Stimulated activated CD4-positive, alpha-beta T cell treated with anti-CD3 and anti-CD28 coated beads, Interleukin-1b, Interleukin-23, amount 100 ng/mL, for 1 hour (primary cell): ENCODE measurements at places on chromosomes 12 and 14.

DNA sequence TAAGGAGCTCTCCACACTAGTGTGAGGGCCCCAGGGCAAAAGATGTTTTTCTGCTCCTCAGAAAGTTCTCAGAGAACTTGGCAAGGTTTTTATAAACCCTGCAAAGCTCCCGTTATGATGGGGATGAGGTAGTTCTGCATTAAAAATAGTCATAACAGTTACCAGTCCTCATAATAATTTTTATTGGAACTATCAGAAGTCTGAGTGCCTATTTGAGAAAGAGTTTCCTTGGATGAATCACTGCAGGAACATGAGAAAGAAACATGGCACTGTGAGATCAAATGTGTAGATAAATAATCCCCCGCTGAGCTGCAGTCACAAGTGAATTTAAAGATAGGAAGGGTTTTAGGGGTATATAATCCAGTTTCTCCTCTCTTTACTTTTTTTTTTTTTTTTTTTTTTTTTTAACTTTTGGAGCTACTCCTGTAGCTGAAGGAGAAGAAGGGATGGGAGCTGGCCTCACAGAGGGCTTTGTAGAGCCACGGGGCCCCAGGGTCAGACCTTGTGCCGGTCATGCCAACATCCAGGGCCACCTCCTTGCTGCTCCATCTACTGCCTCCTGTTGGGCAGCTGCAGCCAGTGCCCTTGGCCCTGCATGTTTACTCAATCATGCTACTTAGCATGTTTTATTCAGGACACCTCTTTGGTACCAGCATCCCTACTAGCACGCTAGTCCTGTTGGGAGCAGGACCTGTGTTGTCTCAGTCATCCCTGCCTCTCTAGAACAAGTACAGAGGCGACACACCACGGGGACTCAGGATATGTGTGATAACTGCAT, 39.5 kb downstream of the EVL start:
- DNase-seq, result no peak

- DNase-seq, result no peak
Measured at GRCh38 chr12:17999174-17999801, 90.7 kb downstream of the RERGL start.

DNA sequence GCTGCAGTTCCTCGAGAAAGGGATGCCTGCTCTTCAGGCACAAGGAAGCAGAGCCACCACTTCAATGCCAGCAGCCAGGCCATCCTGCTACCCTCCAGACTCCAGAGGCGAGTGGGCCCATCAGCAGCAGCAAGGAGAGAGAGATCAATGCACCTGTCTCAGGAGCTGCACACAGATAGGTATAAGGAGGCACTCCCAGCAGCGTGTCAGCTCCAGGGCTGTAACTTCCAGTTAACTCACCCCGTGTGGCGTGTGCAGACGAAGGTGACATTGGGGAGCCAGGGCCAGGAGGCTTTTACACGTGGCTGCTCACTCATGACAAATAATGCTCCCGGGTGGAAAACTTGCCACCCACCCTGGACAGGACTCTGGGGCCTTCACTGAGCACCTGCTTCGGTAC, 24.2 kb downstream of the GALNT16 start:
- no peak for DNase-seq

- no peak for DNase-seq
Measured at GRCh38 chr14:69582212-69582611, 7.5 kb upstream of the CCDC177 start.

DNA sequence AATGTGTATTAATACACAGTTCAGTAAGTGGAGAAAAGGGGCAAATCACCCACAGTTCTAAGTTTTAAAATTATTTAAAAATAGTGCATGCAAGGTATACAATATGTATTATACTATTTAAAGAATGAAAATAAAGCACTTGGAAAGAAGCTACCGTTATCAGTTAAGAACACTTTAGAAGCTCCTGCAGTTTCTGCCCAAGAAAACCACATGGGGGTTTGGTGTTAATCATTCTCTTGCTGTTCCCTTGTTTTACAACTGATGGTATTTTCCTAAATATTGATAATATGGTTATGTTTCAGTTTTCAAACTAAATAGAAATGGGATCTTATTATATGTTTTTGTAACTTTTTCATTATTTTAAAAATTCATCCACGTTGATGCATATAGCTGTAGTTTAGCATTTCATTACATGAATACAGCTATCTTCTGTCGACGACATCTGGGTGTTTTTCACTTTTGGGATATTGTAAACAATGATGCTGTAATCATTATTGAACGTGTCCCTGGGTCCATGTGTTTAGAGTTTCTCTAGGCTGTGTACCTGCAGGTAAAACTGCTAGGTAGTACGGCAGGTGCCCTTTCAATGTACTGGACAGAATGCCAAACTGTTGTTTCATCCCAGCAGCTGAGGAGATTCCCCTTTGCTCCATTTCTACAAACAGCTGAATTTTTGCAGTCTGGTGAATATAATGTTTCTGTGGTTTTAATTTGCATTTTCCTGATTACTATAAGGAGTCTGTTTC, 64.1 kb downstream of the APPL2 start:
- no peak for DNase-seq

DNA sequence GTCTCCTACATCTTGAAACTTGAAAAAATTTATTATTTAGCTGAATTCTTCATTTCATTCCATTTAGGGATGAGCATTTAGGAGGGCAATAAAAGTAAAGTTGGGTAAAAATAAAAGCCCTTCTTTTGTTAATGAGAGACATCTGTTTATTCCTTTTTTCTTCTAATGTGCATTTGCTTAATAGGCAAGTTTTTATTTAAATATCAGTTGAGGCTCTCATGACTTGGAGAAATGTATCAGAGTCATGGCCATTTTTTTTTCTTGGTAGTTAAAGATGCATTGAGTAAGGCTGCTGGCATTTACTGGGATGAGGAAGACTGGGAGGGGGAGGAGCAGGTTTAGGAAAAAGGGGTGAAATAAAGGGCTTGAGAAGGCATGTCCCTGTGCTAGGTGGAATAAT, 609.9 kb upstream of the TMEM132C start:
- no peak for DNase-seq

DNA sequence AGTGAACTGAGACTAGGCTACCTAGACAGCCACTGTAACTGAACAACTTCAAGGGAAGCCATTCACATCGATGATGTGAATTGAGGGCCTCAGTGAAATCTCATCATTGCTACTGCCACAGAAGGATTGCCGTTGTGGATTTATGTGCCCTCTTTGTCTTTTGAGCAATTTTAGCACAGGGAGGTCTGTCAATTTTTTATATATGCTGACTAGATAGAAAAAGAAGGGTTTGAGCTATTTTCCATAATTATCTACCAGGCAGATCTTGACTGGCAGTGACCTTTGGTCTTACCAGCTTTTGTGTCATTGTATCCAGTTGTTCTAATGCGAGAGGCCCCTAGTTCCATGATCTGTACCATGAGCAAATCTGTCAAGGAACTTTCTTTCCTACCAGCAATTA, 179.4 kb downstream of the ERC1 start:
- no peak for DNase-seq

- no peak for DNase-seq
Measured at GRCh38 chr12:86710109-86710508, 453.9 kb upstream of the MGAT4C start.

DNA sequence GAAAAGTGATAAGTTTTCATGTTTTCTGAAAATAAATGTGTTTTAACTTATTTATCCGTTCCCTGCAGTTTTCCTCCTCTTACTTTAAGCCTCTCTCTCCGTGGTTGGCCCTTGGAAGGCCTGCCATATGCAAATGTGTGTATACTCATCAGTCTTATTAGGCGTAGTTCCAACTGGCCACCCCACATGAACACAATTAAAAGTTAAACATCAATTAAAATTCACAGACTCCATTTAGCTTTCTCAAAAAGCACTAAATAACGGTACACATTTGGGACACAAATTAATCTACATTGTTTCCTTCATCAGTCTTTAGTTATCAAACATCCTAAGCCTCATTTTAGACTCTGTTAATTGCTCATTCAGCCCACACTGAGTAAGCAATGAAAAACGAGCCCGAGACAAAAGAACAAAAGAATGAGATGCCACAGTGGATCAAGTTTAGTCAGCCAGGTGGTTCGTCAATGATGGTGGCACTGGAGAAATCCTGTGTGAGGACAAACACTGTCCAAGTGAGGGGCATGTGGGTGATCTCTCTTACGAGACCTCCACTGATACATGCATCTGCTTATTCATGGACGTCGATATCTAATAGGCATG, 76.0 kb upstream of the TMCC3 start:
- DNase-seq, result no peak

GRCh38 chr14:21001218-21001617, 2.1 kb downstream of the SLC39A2 start:
- DNase-seq, result no peak

GRCh38 chr12:65084579-65084978, 36.5 kb downstream of the WIF1 start:
- no peak for DNase-seq

DNA sequence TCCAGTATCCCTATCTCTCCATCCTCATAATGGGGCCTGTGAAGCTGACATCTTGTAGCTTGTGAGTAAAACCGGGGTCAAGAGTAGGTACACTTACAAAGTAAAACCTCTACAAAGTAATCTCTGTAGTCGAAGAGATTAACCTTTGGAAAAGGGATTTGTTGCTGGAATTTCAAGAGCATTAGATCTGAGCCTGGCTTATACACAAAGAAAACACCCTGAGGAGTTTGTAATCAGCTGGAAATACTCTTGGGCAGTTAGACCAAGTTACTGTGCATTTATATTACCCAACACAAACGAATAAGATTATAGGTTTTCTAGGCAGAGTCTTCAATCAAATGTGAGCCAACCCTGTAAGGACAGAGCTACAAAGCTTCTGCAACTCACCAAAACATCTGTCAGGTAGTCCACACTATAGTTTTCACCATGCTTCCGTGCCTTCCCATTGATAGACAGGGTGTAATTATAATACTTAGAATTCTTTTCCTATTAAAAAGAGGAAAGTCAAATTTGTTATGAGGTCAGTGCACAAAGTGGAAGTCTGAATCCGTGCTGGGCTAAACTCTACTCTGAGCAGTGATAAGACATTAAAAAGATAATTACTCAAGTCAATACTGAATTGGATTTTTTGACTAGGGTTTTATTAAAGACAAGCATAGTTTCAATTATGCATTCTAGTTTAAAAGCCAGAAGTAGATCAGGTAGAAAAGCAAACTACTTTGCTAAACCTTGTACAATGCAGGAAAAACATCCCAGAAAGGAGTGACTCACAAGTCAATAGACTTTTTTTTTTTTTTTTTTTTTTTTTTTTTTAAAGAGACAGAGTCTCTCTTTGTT, 14.6 kb downstream of the GNS start:
- no peak for DNase-seq

- DNase-seq, result no peak
Measured at GRCh38 chr12:102970780-102971179, 13.3 kb downstream of the ASCL1 start.

DNA sequence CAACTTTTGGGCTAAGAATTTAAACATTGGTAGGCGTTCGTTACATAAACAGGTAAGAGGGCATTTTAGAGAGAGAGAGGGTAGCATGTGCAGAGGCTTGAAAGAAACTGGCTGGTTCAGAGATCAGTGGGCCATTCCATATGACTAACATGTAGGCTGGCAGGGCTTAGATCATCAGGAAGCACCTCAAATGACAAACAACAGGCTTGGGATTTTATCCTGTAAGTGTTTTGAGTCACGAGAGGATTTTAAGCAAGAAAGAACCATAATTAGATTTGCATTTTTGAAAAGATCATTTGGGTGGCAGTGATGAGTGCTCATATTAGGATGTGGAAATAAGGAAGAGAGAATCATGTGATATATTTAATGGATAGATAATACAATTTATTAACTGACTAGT, 8.7 kb upstream of the PLEKHA5 start:
- DNase-seq, result no peak

GRCh38 chr14:58098507-58098906, 53.5 kb downstream of the ARMH4 start:
- no peak for DNase-seq

- DNase-seq, result no peak
Measured at GRCh38 chr12:52913431-52913821, 8.6 kb upstream of the KRT8 start.

GRCh38 chr14:100712490-100712889, 14.2 kb upstream of the DLK1 start:
- no peak for DNase-seq

- DNase-seq, result no peak
Measured at GRCh38 chr14:100445436-100446088, 122.4 kb downstream of the SLC25A47 start.

DNA sequence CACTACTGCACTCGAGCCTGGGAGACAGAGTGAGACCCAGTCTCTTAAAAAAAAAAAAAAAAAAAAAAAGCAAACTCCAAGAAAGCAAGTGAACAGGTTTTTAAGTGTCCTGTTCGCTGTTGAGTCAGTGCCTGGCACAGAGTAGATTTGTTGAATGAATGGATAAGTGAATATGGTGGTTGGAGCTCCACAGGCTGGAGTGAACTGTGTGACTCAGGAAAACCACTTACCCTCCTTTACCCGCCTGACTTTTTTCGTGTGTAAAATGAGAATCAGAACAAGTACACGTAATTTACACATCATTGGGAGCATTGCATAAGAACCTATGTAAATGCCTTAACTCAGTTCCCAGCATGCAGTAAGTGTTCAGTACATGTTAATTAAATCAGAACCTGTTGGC, 24.0 kb upstream of the ESRRB start:
- DNase-seq, result no peak

DNA sequence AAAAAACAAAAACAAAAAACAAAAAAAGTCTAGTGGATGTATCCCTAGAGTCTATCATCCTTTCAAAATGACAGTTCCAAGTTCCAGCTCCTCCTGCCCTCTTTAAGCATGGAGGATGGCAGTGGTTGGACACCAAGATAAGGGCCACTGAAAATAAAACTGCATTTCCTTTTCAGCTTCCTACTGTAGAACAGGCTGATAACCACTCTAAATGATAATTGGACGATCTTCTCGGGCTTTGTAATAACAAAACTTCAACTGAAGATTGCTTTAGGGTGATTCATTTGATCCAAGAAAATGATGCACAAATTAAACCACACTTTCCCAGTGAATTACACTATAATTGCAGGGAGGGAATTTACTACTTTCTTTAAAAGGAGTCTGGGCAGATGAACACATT, 42.2 kb upstream of the CRACR2A start:
- DNase-seq, result no peak

DNA sequence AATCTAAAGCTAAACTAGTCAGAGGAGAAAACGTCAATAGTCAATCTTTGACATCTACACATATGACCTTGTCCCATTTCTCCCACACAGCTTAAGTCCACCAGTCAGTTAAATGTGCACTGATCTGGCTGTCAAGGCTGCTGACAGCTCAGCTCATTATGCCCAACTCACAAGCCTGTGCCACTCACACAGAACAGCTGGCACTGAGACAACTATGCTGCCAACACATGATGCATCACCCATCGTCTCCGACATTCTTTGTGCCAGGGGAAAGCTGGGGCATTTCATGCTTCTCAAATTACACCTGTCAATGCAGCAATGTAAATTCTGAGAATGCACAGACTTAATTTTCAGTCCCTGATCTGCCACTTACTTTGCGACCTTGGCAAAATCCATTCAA, 25.3 kb downstream of the GNS start:
- DNase-seq, result no peak

DNA sequence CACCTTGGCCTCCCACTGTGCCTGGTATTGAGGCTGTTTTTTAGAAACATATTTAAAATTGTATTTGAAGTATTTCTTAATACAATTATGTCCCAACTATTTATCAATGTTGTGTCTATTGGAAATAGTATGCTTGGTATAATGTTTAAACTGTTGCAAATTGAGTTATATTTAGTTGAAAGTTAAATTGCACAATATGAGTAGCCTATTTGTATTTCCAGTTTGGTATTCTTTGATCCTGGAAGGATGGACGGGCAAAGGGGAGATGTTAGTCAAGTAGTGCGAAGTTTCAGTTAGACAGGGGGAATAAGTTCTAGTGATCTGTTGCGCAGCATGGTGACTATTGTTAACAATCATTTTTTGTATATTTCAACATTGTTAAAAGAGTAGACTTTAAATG, 111.5 kb downstream of the NUBPL start:
- DNase-seq, result no peak
